ENCODE measurements at places on chromosomes 3 and 15.

GRCh38 chr3:193008654-193009053 lies 91.0 kb upstream of the MB21D2 start:
- H3K4me1 ChIP-seq, result no peaks in the 10 kb centered on the region
- DNase-seq, result no peak
- peaks cover 2% of the 10 kb centered on the region for H3K27me3 ChIP-seq
- no peak overlapping the region for H3K27ac ChIP-seq

- H3K27ac ChIP-seq, result no peak overlapping the region
- no peaks in the 10 kb centered on the region for H3K27me3 ChIP-seq
- H3K4me3 ChIP-seq, result no peak overlapping the region
- H3K36me3 ChIP-seq, result peaks cover 20% of the 10 kb centered on the region
Observed at GRCh38 chr3:125511420-125512118, 8.4 kb downstream of the SNX4 start.

- H3K4me1 ChIP-seq, result no peaks in the 10 kb centered on the region
- H3K27ac ChIP-seq, result peak overlapping the region; percentile 29
Observed at GRCh38 chr3:143897576-143898295, 49.5 kb upstream of the SLC9A9 start.

DNA sequence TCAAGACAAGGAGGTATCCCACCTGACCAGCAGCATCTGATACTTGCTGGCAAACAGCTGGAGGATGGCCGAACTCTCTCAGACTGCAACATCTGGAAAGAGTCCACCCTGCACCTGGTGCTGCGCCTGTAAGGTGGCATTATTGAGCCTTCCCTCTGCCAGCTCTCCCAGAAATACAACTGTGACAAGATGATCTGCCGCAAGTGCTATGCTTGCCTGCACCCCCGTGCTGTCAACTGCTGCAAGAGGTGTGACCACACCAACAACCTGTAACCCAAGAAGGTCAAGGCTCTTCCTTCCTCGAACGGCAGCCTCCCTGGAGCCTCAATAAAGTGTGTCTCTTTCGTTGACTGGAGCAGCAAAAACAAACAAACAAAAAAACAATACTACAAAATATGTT lies 2.2 kb upstream of the SLC4A7 start:
- H3K27ac ChIP-seq, result no peak overlapping the region
- H3K27me3 ChIP-seq, result no peaks in the 10 kb centered on the region
- no peaks in the 10 kb centered on the region for H3K36me3 ChIP-seq
- H3K4me1 ChIP-seq, result peaks cover 15% of the 10 kb centered on the region

- no peaks in the 10 kb centered on the region for H3K36me3 ChIP-seq
- DNase-seq, result no peak
- H3K4me3 ChIP-seq, result no peak overlapping the region
- H3K27me3 ChIP-seq, result no peaks in the 10 kb centered on the region
- H3K27ac ChIP-seq, result no peak overlapping the region
Observed at GRCh38 chr15:57614241-57614640, 22.5 kb downstream of the MYZAP start.

GRCh38 chr3:59839810-59840515 lies 790.1 kb upstream of the CFAP20DC start:
- no peaks in the 10 kb centered on the region for H3K4me1 ChIP-seq
- H3K4me3 ChIP-seq, result no peak overlapping the region
- H3K36me3 ChIP-seq, result no peaks in the 10 kb centered on the region
- H3K27ac ChIP-seq, result no peak overlapping the region
- no peak for DNase-seq

DNA sequence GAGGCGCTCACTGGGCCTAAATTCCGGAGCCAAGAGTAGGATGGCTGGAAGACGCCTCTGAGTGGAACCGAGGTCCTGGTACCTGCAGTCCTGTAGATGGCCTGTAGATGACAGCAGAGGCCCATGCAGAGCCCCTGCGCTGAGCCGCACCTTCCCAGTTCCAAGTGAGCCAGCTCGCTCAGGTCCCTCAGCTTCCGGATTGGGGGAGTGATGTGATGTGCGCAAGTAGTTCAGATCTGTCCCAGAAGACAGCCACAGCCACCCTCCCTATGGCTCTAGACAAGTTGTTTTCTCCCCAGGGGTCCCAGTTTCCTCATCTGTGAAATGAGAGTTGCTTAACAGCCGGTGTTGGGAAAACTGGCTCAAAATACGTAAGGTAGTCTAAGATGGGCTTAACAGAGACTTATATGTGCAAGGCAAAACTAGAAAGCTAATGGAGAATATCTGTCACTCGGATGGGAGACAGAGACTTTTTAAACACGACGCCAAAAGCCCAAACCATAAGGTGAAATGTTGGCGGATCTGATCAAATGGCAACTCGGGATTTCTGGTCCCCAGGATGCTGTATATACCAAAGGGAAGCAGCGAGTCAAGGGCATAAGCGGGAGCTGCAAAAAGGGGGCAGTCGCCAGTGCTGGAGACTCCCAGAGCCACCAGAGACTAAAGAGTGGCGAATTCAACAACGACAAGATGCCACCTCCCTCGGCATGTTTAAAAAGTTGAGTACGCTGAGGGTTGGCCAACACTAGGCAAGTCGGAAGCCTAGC lies 765 bp upstream of the MAPKAPK3 start:
- peak overlapping the region; percentile 79 for H3K27ac ChIP-seq
- no peaks in the 10 kb centered on the region for H3K27me3 ChIP-seq
- DNase-seq, result peak; percentile 76
- no peaks in the 10 kb centered on the region for H3K36me3 ChIP-seq

DNA sequence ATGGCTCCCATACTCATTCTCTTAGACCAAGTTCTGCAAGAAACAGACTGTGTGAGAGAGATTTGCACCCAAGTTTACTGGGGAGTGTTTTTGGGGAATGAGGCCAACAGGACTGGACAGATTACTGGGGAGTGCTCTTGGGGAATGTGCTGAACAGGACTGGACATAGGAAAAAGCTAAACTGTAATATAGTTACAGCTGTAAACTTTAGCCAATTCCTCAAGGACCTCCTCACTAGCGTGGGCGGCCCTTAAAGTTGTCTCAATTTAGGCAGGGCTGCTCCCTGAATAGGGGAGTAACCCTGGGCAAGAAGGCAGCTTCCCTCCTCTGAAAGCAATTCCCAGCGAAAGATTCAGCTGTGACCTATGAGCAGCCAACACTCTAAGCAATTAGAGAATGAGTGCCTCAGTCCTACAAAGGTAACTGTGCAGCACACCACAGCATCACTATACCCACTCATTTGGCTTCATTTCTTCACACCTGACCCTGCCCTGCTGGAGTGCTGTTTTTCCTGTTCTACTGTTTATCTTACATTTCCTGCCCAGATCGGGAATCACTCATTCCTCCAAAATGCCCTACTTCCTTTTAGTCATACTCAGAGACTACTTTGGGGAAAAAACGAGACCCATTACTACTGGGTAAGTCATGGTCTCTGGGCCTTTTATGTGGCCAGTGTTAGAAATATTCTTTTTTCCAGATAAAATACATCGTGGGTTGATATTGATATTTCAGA lies 41.3 kb upstream of the TRIM42 start:
- H3K4me1 ChIP-seq, result no peaks in the 10 kb centered on the region
- no peaks in the 10 kb centered on the region for H3K36me3 ChIP-seq
- H3K27me3 ChIP-seq, result no peaks in the 10 kb centered on the region
- no peak overlapping the region for H3K4me3 ChIP-seq

- peaks cover 98% of the 10 kb centered on the region for H3K27me3 ChIP-seq
- H3K36me3 ChIP-seq, result no peaks in the 10 kb centered on the region
- no peak for DNase-seq
- H3K27ac ChIP-seq, result no peak overlapping the region
Observed at GRCh38 chr3:27723001-27723445, 900 bp upstream of the EOMES start.

GRCh38 chr3:14434498-14435151 lies 32.2 kb downstream of the SLC6A6 start:
- H3K36me3 ChIP-seq, result peaks cover 6% of the 10 kb centered on the region
- H3K4me3 ChIP-seq, result no peak overlapping the region
- H3K27me3 ChIP-seq, result no peaks in the 10 kb centered on the region
- peaks cover 58% of the 10 kb centered on the region for H3K4me1 ChIP-seq
- no peak for DNase-seq
- H3K27ac ChIP-seq, result no peak overlapping the region

DNA sequence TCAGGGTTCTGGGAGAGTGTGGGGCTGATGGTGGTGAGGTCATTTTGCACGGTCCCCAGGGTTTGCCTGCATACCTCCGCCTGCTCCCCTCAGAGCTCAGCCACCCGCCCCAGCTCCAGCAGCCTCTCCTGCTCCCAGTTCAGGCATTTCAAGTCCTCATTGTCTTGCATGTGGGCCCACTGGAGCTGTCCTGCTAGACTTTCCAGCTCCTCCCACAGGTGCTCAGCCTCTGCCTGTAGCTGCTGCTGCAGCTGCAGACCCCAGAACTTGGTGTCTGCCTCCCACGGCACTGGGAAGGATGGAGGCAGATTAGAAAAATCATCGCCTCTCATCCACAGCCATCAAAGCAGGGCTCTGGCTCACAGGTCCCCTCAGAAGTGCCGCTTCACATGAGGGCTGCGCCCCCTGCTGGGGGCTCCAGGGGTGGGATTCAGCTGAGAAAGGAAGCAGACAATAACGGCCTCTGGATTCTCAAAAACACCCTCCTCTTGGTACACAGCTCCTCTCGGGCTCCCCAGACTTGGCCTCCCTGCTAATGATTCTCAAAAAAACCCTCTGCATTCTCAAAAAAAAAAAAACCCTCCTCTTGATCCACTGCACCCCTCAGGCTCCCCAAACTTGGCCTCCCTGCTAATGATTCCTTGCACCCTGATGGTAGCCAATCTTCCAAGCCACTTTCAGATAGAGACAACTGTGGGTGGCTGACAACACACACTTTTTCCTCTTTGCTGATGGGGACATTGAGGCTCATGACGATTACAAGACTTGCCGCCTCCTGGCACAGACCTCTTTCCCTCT lies 89.3 kb upstream of the C2CD4B start:
- peaks cover 5% of the 10 kb centered on the region for H3K4me1 ChIP-seq
- no peak overlapping the region for H3K27ac ChIP-seq
- DNase-seq, result no peak
- no peaks in the 10 kb centered on the region for H3K27me3 ChIP-seq
- no peaks in the 10 kb centered on the region for H3K36me3 ChIP-seq

DNA sequence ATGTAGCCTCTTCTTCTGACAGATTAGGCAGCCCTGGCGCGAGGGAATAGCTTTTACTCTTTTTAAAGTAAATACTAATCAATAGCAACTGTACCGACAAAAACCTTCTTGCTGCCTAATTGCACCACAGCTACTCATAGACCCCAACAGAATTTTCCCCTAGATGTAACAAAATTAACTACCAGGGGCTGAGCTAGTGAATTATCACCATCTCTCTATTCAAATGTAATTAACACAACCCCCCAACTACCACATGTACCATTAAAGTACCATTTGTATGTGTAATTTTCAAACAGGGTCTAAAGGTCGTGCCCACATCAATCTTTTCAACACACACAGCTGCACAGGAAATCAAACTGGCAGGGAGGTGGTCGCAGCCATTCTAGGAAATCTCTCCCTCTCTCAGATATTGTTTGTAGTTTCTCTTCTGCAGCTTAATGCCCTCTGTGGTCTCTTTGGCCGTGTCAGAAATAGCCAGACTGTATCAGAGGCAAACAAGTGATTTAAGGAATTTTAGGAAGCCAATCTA lies 322.9 kb downstream of the RORA start:
- H3K36me3 ChIP-seq, result no peaks in the 10 kb centered on the region
- H3K27ac ChIP-seq, result no peak overlapping the region
- DNase-seq, result no peak

DNA sequence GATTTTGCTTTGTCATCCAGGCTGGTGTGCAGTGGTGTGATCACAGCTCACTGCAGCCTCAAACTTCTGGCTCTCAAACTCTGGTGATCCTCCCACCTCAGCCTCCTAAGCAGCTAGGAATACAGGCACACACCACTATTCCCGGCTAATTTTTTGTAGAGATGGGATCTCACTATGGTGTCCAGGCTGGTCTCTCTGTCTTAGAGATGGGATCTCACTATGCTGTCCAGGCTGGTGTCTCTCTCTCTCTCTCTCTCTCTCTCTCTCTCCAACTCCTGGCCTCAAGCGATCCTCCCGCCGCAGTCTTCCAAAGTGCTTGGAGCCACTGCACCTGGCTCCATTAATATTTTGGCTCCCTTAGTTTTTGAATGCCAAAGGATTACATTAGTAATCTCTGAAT lies 17.7 kb downstream of the USF3 start:
- H3K36me3 ChIP-seq, result peaks cover 2% of the 10 kb centered on the region
- no peak overlapping the region for H3K4me3 ChIP-seq
- H3K27ac ChIP-seq, result no peak overlapping the region
- no peak for DNase-seq
- H3K27me3 ChIP-seq, result no peaks in the 10 kb centered on the region
- H3K4me1 ChIP-seq, result no peaks in the 10 kb centered on the region

DNA sequence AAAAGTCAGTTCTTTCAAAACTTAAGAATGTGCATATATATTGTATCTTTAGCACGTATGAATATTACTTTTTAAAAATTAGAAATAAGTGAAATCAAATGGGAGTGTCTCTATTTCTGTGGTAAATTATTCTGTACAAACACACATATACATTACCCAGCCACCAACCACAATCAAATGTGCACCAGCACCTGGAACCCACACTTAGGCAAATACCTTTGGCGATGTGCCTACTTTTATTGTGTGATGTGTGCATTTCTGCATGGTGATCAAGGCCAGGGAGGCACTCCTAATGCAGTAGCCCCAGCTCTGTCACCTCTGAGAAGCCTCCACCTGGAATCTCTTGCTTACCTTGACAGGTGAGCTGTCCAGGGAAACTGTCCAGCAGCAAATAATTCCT lies 76.9 kb downstream of the PIK3R4 start:
- no peak overlapping the region for H3K27ac ChIP-seq
- H3K4me3 ChIP-seq, result no peak overlapping the region
- no peak for DNase-seq
- no peaks in the 10 kb centered on the region for H3K4me1 ChIP-seq
- no peaks in the 10 kb centered on the region for H3K27me3 ChIP-seq

- H3K27ac ChIP-seq, result no peak overlapping the region
- peak; percentile 85 for DNase-seq
- peaks cover 3% of the 10 kb centered on the region for H3K4me1 ChIP-seq
- H3K4me3 ChIP-seq, result peak overlapping the region; percentile 26
- no peaks in the 10 kb centered on the region for H3K36me3 ChIP-seq
Observed at GRCh38 chr3:16550676-16551341, 37.3 kb upstream of the RFTN1 start.

GRCh38 chr3:159148466-159148865 lies 346.6 kb downstream of the MFSD1 start:
- no peak for DNase-seq
- no peaks in the 10 kb centered on the region for H3K36me3 ChIP-seq
- H3K27me3 ChIP-seq, result no peaks in the 10 kb centered on the region
- no peak overlapping the region for H3K27ac ChIP-seq
- no peaks in the 10 kb centered on the region for H3K4me1 ChIP-seq

GRCh38 chr15:67707520-67708283 lies 117.6 kb upstream of the SKOR1 start:
- H3K27ac ChIP-seq, result no peak overlapping the region
- H3K4me3 ChIP-seq, result no peak overlapping the region
- no peaks in the 10 kb centered on the region for H3K4me1 ChIP-seq
- no peaks in the 10 kb centered on the region for H3K27me3 ChIP-seq

GRCh38 chr3:191263365-191263764 lies 64.3 kb downstream of the OSTN start:
- no peak overlapping the region for H3K27ac ChIP-seq
- no peaks in the 10 kb centered on the region for H3K27me3 ChIP-seq
- H3K4me3 ChIP-seq, result no peak overlapping the region
- no peaks in the 10 kb centered on the region for H3K36me3 ChIP-seq
- no peak for DNase-seq
- no peaks in the 10 kb centered on the region for H3K4me1 ChIP-seq
